ENCODE measurements at places on chromosomes 5 and 9.

DNA sequence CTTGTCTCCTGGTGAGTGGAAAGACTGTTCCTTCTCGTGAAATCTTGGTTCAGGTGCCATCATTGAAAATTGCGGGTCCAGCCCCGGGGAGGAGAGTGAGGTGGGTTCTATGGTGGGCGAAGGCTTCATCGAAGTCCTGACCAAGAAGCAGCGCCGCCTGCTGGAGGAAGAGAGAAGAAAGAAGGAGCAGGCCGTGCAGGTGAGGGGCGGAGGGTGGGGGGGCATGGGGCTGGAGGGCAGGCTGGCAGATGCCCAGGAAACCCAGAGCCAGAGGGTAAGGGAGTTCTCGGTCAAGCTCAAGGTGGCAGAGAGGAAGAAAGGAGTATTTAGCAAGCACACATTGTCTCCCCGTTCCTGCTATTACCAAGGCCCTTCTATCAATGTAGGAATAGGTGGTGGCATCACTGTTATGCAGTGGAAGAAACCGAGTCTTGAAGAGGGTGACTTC, 24.3 kb upstream of the POMT1 start:
- peak; percentile 38 for DNase-seq

DNA sequence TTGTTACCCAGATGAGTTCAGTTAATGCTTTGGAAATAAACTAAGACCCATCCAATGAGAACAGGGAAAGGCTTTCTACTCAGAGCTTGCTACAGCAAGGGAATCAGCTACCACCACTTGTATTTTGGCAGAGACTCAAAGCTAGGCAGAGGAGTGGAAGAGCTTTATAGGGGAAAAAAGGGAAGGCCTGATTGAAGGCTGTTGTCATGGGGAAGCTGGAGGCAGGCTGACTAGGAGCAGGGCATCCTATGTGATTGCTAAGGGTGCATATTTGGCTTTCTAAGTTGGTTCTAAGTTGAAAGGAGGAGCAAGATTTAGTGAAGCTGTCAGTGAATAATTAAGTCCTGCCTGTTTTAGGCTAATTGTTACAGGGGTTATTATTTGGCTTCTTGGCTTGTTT, 115.5 kb downstream of the PTTG1 start:
- DNase-seq, result no peak

- DNase-seq, result no peak
Measured at GRCh38 chr5:92051741-92052140, 668.6 kb upstream of the ARRDC3 start.

DNA sequence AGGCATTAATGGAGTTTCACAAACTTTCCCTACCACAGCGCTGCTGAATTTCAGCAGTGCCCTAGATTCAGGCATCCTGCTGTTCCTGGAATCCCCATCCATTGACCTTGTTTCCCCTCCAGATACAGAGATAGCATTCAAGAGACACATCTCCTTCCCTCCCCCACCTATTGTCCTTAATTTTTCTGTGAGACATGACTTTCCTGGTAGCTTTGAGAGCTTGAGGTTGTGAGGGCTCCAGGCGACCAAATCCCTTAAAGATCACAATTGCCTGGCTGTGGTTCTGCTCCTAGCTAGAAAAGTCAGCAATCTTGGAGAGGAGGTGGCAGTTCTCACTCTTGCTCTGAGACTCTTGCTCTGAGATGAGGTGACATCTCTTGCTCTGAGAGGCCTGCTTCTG, 48.0 kb downstream of the PRR16 start:
- DNase-seq, result no peak

GRCh38 chr5:136132087-136132486, 558 bp upstream of the SMAD5 start:
- no peak for DNase-seq

DNA sequence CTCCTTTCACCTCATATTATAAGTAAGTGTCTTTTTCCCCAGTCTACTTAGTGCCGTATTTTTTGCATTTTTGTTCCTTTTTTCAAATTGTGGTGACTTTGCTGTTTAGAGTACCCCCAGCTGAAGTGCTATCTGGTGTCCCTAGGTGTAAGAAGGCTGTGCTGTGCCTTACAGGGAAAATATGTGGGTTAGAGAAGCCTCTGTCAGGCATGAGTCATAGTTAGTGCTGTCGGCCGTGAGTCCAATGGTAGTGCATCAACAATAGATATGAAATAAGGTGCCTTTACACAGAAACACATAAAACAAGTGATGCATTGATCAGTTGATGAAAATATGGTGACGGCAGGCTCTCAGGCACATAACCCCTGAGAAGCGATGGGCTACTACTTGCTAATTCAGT, 20.1 kb downstream of the SYK start:
- DNase-seq, result peak; percentile 54

GRCh38 chr9:22228542-22228941, 218.1 kb upstream of the DMRTA1 start:
- no peak for DNase-seq

DNA sequence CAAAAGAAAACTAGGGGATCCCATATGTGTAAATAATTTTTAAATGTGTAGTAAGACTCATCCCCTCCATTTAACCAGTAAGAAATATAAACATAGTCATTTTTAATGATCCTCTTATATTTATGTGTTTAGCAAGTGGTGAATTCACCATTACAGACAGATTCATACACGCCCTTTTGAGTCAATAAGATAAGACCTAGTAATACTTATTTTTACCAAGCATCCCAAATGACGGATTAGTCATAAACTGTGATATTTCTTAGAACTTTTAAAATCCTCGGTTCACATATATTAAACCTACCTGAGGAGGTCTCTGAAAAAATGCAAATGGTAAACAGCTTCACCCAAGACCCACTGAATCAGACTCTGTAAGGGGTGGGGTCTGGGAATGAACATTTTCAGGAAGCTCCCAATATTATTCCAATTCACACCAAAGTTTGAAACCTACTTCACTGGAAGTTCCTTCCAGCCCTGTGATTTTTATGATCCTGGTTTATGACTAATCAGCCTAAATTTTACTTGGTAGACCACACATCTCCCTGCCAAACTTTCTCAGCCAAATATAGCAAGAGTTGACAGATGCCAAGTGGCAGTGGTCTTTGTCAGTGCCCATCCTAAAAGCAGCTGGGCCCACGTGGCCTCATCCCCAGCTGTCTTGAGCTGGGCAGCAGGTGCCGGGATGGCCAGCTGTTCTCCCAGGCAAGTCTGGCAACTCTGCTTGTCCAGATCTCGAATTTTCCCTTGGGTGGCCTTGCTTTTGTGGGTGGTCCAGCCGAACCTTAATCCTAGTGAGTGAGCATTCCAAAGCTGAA, 559.0 kb upstream of the RGMB start:
- no peak for DNase-seq

DNA sequence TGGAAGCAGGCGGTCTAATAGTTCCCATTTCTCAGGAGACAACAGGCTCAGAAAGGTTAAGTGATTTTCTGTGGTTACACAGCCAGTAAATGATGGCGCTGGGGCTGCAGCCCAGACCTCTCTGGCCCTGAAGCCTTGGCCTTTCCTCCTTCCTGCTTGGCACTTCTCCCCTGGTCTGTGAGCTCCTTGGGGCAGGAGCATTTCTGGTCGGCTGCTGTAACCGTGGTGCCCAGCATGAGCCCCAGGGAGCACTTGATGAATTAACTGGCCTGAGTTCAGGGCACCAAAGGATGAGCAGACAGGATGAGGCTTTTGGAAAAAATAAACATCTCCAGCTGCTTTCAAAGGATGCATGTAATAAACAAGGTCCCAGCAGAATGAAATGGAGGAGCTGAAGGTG, 30.2 kb downstream of the CDHR2 start:
- DNase-seq, result peak; percentile 59

GRCh38 chr5:150138551-150139265, 16.9 kb downstream of the PDGFRB start:
- DNase-seq, result peak; percentile 95

DNA sequence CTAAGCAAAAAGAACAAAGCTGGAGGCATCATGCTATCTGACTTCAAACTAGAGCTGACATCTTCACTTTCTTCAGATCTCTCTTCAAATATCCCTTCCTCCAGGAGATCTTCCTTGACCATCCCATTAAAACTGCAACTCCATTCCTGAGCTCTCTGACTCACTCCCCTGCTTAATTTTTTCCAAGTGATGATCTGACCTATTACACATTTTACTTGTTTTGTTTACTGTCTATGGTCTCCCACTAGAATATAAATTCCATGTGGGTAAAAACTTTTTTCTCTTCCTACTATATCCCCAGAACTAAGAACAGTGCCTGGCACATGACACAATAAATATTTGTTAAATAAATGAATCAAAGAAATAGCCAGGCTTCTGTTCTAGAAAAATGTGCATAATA, 87.5 kb downstream of the SLIT3 start:
- no peak for DNase-seq

GRCh38 chr5:35803191-35803651, 53.5 kb upstream of the IL7R start:
- peak; percentile 73 for DNase-seq

- no peak for DNase-seq
Measured at GRCh38 chr9:134031783-134032182, 6.5 kb downstream of the BRD3OS start.

- DNase-seq, result peak; percentile 19
Measured at GRCh38 chr9:117414220-117414905, 494 bp downstream of the ASTN2 start.

DNA sequence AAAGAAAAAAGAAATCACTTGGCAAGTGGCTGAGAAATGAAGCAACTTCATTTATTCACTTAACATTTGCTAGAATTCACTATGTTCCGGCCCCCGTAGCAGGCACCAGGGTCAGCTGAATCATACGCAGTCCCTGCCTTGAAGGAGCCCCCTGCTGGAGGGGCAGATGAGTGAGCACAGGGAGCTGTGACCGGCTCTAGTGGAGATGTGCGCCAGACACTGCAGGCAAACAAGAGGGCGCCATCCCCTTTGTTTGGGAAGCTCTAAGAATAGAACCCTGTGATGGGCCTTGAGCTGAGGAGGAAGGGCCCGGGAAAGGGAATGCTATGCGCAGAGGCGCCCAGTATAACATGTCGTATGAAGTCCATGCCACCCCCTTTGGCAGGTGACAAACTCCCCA, 20.2 kb upstream of the RPL26L1 start:
- peak; percentile 47 for DNase-seq

DNA sequence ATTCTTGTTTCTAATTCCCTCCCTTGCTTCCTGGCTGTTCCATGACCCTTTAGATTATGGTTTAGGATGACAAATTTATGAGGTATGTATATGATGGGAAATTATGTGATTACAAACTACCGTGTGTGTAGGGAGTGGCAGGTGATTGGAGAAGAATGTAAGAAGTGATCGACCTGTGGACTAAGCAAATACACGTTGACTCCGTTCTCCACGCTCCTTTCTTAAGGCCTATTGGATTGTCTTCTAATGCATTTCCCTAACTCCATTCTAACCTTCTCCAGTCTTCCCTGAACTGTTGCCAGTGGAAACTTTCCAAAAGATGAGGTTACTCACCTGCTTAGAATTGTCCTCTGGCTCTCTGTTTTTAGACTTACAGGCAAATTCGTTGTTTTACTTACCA, 36.6 kb downstream of the MVB12B start:
- no peak for DNase-seq

DNA sequence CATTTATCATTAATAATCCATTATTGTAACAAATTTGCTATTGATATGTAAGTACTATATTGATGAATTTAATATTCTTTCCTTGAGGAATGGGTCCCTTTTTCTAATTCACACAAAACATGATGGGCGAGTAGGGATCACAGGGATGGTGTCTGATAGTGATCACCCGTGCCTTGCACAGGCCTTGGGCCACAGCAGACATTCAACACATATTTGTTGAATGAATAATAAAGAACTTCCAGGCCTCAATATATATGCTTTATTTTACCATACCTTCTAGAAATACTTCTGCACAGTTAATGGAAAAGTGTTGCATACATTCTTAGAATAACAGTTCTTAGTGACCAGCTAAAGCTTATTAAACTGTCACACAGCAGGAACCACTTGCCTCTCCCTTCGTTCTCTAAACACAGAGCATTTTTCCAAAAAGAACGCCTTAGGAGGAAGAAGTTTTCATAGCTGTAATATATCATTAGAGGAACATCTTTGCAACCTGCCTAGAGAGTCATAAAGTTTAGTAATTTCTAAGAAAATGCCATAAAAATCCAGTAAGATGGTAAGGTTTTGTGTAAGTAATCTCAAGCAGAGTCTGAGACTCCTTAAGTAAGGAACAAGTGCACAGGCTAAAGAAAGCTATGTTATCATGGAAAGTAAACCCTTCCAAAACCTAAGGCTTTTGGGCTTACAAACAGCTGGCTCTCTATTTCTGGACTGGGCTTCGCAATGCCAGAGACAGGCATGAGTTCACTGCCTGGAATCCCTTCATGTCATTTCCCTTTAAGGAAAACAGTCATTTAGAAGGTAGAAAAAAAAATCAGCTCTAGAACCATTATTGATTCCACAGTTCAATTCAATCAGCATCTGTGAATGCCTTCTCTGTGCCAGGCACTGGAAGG, 17.7 kb downstream of the TTLL11 start:
- peak; percentile 20 for DNase-seq

GRCh38 chr9:76996700-76997099, 22.8 kb upstream of the FOXB2 start:
- peak; percentile 30 for DNase-seq

DNA sequence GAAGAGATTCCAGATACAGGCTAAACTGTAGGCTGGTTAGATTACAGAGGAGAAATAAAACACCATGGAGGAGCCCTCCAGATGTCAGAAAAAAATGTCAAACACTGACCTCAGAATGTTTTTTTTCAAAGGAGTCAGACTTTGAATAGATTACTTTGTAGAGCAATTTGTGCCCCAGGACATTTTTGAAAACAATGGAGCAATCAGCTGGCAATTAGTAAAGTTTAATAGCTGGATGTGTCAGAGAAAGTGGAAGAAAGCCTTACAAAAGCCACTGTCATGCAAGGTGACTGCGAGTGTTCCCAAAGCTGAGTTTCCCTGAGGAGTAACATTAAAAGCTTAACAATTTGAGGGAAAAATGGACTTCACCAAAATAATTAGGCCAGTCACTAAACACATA, 417.8 kb upstream of the CTNND2 start:
- DNase-seq, result no peak

- no peak for DNase-seq
Measured at GRCh38 chr5:102765350-102765749, 10.2 kb downstream of the PAM start.

GRCh38 chr5:5141625-5142525, 1.7 kb downstream of the ADAMTS16 start:
- peak; percentile 61 for DNase-seq

GRCh38 chr5:111119856-111120255, 27.7 kb downstream of the WDR36 start:
- no peak for DNase-seq

GRCh38 chr9:107242073-107243030, 40.7 kb upstream of the RAD23B start:
- DNase-seq, result peak; percentile 39

DNA sequence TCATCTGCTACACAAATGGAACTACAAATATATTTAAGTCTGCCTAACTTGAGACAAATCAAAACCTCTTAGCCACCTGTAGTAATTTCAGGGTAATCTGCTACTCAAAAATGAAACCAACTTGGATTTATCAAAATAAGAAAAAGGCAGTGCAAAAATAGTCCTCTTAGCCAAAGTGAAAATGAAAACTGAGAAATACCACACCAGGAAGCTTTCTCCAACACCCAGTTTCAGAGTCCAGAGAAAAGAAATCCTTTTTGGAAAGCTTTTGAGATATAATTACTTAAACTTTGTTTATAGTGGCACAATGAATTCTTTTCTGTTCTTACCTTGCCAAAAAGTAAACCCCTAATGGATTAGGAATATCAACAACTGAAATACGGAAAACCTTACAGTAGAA, 990.4 kb downstream of the EFNA5 start:
- no peak for DNase-seq
